ENCODE measurements at places on chromosomes 4 and X. TPM values are rescaled to one million over a fixed set of nuclear protein-coding genes. Genes with fewer than 3 reads are reported as not detected.

Gene FAM9C
- not detected for total RNA-seq

Gene CT45A1
- not detected for total RNA-seq

Gene SEPSECS
- 12.6 TPM for total RNA-seq

Gene TCEAL2
- 3.5 TPM for total RNA-seq

Gene ZBTB33
- total RNA-seq, result 18.3 TPM

GRCh38 chr4:83629945-83630721, 94.2 kb downstream of the GPAT3 start:
- no peaks in the 10 kb centered on the region for H3K4me1 ChIP-seq
- H3K27ac ChIP-seq, result no peak overlapping the region
- no peaks in the 10 kb centered on the region for H3K36me3 ChIP-seq

DNA sequence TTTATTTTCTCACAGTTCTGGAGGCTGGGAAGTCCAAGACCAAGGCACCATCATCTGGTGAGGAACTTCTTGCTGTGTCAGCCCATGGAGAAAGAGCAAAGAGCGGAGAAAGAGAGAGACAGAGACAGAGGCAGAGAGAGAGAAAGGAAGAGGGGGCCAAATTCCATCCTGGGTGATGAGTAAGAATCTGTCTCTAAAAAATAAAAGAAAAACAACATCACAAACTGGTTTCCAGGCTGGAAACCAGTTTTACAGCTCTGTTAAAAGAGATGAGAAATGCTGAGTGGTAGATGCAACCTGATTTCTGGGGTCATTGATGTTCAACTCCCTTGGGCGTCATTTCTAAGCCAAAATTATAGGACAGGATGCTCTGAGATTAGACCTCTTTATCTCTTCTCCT, 72.9 kb downstream of the SHOX start:
- no peak overlapping the region for H3K4me3 ChIP-seq
- H3K36me3 ChIP-seq, result no peaks in the 10 kb centered on the region
- no peak overlapping the region for H3K27ac ChIP-seq

- no peaks in the 10 kb centered on the region for H3K4me1 ChIP-seq
- no peaks in the 10 kb centered on the region for H3K36me3 ChIP-seq
- no peak overlapping the region for H3K27ac ChIP-seq
- no peaks in the 10 kb centered on the region for H3K27me3 ChIP-seq
Observed at GRCh38 chrX:109840585-109840984, 107.5 kb upstream of the ACSL4 start.

DNA sequence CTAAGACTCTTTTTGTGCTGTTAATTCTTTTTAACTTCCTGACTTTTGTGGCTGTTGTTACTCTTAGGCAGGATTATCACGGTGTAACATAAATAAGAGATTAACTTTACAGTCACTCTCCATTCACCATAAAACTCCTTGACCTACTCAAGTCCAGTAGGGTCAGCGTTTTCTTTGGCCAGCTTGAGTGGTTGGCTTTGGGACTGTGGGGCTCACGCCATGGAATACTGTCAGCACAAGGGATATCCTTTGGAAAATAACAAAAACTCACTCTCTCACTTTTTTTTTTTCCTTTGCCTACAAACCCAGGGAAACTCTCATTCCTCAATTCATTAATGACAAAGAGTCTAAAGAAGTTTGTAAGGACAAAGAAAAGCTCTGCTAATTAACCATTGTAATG, 89.4 kb upstream of the TLL1 start:
- H3K4me1 ChIP-seq, result no peaks in the 10 kb centered on the region
- H3K36me3 ChIP-seq, result no peaks in the 10 kb centered on the region
- H3K27me3 ChIP-seq, result no peaks in the 10 kb centered on the region
- DNase-seq, result no peak

DNA sequence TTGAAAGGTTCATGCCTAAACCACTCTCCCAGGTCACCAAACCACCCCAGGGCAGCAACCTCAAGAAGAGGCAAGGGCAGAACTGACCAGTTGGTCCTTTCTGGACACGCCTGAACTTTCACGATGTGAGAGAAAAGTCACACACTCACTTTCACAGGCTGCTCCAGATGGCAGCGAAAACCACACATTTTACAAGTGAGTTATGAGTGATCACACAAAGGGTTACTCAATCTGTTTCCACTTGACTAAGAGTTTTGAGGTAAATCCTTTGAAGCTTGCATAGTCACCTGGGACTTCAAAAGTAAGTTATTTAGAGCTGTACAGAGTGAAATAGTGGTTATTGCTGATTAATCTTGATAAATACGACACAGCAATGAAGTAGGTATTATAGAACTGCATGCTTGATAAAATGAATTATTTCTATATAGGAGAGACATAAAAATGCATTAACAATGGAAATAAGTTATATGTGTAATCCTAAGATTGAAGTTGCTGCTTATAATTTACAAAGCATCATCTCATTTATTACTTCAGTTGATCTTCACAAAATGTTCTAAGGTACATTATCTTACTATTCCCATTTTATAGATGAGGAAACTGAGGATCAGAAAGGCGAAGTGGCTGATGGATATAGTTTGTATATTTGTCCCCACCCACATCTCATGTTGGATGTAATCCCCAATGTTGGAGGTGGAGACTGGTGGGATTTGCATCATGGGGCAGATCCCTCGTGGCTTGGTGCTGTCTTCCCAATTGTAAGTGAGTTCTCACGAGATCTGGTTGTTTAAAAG, 103.0 kb upstream of the KLF3 start:
- H3K4me1 ChIP-seq, result no peaks in the 10 kb centered on the region
- H3K27me3 ChIP-seq, result no peaks in the 10 kb centered on the region

DNA sequence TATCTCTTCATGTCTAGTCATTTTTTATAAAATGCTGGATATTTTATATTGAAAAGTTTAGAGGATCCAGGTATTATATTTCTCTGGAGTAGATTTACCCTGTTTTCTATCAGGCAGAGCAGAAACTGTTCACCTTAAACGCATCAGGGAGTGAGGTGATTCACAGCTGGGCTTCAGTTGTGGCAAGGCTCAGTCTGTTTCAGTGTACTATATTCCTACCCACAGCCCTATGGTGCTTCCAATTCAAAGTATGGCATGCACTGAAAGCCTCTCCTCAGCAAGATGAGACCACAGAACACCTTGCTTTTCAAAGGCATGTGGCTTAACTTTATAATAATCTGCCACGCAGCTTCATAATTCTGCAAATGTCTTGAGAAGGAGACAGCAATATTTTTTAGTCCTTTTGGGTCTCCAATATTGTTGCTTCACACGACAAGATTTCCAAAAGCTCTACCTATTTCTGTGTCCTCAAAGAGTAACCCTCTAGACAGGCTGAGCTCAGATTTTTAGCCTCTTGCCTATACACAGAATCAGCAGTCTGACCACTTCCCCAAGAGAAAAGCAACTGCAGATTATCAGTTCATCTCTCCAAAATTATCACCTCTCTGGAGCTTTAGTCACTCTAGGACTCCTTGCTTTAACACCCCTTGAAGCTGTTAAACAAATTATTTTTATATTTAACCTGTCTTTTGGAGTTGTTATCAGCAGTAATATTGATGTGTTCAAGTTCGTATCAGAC, 24.4 kb downstream of the PRDM5 start:
- no peaks in the 10 kb centered on the region for H3K4me1 ChIP-seq
- no peak overlapping the region for H3K4me3 ChIP-seq
- no peak overlapping the region for H3K27ac ChIP-seq
- H3K27me3 ChIP-seq, result no peaks in the 10 kb centered on the region
- no peak for DNase-seq

- H3K4me3 ChIP-seq, result no peak overlapping the region
- peaks cover 4% of the 10 kb centered on the region for H3K4me1 ChIP-seq
- H3K27me3 ChIP-seq, result no peaks in the 10 kb centered on the region
- H3K36me3 ChIP-seq, result peaks cover 42% of the 10 kb centered on the region
Observed at GRCh38 chr4:82437285-82438005, 7.1 kb downstream of the ENOPH1 start.

- no peak overlapping the region for H3K27ac ChIP-seq
- no peak overlapping the region for H3K4me3 ChIP-seq
- H3K27me3 ChIP-seq, result no peaks in the 10 kb centered on the region
- no peaks in the 10 kb centered on the region for H3K4me1 ChIP-seq
- H3K36me3 ChIP-seq, result no peaks in the 10 kb centered on the region
Observed at GRCh38 chrX:85499400-85499799, 119.9 kb upstream of the POF1B start.

- DNase-seq, result no peak
- H3K27ac ChIP-seq, result no peak overlapping the region
- no peak overlapping the region for H3K4me3 ChIP-seq
- peaks cover 96% of the 10 kb centered on the region for H3K36me3 ChIP-seq
- no peaks in the 10 kb centered on the region for H3K27me3 ChIP-seq
- H3K4me1 ChIP-seq, result no peaks in the 10 kb centered on the region
Observed at GRCh38 chr4:128854433-128854832, 44.9 kb downstream of the JADE1 start.

GRCh38 chr4:183449193-183449882, 4.9 kb downstream of the CDKN2AIP start:
- H3K4me1 ChIP-seq, result no peaks in the 10 kb centered on the region
- H3K36me3 ChIP-seq, result peaks cover 55% of the 10 kb centered on the region
- H3K27ac ChIP-seq, result no peak overlapping the region

DNA sequence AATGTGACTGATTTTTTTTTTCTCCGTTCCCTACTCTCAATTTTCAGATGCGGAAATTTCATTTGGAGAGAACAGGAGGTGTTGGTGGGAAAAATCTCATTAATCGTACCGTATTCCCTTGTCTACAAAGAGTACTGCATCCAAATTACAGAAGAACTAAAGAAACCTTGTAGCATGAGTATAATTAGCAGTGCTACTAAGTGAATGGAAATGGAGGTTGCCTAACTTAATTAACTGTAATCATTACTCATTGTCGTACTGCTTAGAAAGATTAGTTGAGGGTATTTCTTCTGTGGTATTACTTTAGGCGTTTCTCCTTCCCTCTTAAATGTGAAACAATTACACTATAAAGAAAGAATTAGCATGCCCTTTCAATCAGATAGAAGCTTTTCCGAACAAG, 81.7 kb downstream of the DMD start:
- no peak for DNase-seq
- H3K4me1 ChIP-seq, result peaks cover 3% of the 10 kb centered on the region
- no peaks in the 10 kb centered on the region for H3K36me3 ChIP-seq
- H3K4me3 ChIP-seq, result no peak overlapping the region
- H3K27me3 ChIP-seq, result no peaks in the 10 kb centered on the region

GRCh38 chr4:108181704-108182103, 13.0 kb upstream of the LEF1 start:
- no peaks in the 10 kb centered on the region for H3K36me3 ChIP-seq
- no peak for DNase-seq
- peaks cover 15% of the 10 kb centered on the region for H3K27me3 ChIP-seq
- H3K27ac ChIP-seq, result no peak overlapping the region
- H3K4me1 ChIP-seq, result no peaks in the 10 kb centered on the region

DNA sequence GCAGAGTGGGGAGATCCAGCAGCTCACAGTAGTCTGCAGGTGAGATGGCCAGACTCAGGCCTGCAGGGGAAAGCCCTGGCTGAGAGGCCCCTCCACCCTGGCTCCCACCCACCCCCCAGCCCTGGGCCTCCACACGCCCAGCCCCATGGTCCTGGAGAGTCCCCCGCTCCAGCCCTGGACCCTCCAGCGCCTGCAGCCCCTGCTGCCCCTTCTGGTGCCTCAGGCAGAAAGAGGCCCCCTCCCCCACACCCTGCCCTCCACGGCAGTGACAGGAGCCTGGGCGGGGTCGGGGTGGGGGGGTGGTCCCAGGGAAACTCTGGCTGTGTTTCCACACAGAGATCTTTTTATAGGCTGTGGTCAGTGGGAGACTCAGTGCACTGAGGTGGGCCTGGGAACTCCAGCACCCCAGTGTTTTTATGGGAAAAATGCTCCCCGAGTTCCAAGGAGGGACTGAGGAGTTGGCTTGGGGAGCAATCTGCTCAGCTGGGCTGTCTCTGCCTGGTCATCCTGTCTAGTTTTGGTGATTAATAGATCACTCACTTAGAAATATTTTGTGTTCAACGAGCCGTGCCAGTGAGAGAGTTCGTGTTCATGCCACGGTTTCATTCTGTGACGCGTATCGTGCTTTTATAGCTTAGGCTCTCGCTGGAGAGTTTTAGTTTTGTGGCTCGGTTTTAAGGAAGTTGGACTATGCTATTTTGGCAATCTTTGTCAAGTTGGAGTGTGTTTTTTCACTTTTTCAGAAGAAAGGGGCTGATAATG, 53.1 kb upstream of the HGFAC start:
- H3K4me3 ChIP-seq, result no peak overlapping the region
- peak overlapping the region; percentile 49 for H3K27ac ChIP-seq
- no peaks in the 10 kb centered on the region for H3K36me3 ChIP-seq
- no peaks in the 10 kb centered on the region for H3K27me3 ChIP-seq
- DNase-seq, result peak; percentile 59
- peaks cover 7% of the 10 kb centered on the region for H3K4me1 ChIP-seq

Measured in endodermal cell (in vitro differentiated cells).